Tongue (tissue), 3 donors: ENCODE measurements at places on chromosomes 2 and 18. TPM values are rescaled to one million over a fixed set of nuclear protein-coding genes. Genes with fewer than 3 reads are reported as not detected.

- peak; percentile 16 for DNase-seq
Measured at GRCh38 chr2:16774980-16775898, 109.6 kb upstream of the CYRIA start.

Gene CCL20
- not detected for total RNA-seq

Gene CNTNAP5
- 1.7 TPM for total RNA-seq

Gene ZNF892
- 11.7 TPM for total RNA-seq

- peak; percentile 31 for DNase-seq
Measured at GRCh38 chr2:117523711-117524238, 290.7 kb upstream of the DDX18 start.

- DNase-seq: no peak
Measured at GRCh38 chr2:201220102-201220570, 37.2 kb downstream of the CASP10 start.

Gene PCARE
- 3.3 TPM for total RNA-seq

GRCh38 chr2:16538707-16539106 is 126.9 kb downstream of the CYRIA start:
- DNase-seq: no peak

DNA sequence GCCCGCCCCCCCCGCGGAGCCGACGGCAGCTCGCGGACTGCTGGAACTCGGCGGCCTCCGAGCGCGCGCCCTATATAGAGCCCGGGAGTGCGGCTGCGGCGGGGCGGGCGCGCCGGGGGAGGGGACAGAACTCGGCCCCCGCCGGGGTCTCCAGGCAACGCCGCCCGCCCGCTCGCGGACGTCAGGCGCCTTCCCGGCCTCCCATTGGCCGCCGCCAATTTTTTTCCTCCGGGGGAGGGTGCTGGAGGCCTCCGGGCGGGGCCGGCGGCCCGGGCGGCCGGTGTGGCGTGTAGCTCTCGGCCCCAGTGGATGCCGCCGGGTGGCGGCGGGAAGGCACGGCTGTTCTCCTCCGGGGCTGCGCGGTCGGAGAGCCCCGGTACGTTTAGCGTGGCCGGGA is at the start of gene ZFP36L2:
Gene ZFP36L2 (minus strand): TSS at position 49 of the 397 bp plus-strand sequence. CDS start 291 bp downstream, outside the sequence.
- DNase-seq: peak; percentile 99

DNA sequence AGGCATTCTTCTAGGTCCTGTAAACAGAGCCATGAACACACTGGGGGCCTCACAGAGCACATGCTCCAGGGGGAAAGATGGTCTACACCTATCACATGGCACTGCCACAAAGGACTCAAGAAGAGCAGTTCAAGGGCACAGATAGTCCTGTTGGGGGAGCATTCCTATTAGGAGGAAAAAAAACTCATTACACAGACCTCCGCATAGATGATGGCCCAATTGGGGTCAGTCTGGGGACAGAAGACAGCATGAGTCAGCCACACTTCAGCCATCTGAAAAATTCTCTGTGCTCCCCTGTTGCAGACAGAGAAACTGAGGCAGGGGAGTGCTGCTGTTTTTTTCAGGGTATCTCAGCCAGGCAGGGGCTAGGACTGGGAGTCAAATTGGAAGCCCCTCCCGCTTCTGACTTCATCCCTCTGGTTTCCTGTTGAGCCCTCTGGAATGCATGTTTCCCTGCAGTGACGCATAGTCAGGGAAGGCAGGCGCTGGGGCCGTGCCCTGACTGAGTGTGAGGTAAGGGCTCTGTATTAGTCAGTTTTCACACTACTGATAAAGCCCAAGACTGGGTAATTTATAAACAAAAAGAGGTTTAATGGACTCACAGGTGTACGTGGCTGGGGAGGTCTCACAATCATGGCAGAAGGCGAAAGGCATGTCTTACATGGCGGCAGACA is 67.9 kb downstream of the RHOB start:
- no peak for DNase-seq

Gene CRYGD
- not detected for total RNA-seq

Gene NEU2
- not detected for total RNA-seq

Gene CFAP65
- total RNA-seq: not detected

GRCh38 chr18:5546660-5547059 is 2.9 kb upstream of the EPB41L3 start:
- peak; percentile 73 for DNase-seq

- no peak for DNase-seq
Measured at GRCh38 chr18:23380817-23381216, 72.3 kb upstream of the RIOK3 start.

GRCh38 chr2:135831180-135831812 is 5.7 kb downstream of the LCT start:
- no peak for DNase-seq

Gene SKOR2
- total RNA-seq: not detected

Gene TRIB2
- 44.8 TPM for total RNA-seq

DNA sequence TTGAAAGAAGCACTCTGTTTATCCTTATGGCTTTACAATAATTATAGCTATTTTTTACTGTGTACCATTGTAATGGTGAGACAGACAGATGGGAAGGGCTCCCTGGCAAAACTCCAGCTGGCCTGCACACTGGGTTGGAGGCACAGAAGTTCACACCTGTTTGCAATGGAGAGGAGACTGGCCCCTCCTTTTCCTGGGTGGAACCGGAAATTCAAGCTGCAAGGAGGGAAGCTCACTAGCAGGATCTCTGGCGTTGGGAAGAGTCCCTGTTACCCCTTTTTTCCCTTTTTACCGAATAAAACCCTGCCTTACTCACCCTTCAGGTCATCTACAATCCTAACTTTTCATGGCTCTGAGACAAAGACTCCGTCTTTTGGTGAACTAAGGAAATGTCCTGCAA is 100.3 kb upstream of the TFPI start:
- peak; percentile 41 for DNase-seq

Gene CYP26B1
- total RNA-seq: 13.8 TPM

GRCh38 chr18:75066021-75066880 is 142.7 kb downstream of the PTGR3 start:
- no peak for DNase-seq

GRCh38 chr18:62334120-62334519 is 9.0 kb downstream of the TNFRSF11A start:
- no peak for DNase-seq

- DNase-seq: peak; percentile 71
Measured at GRCh38 chr2:190655113-190655512, 6.2 kb downstream of the NAB1 start.
